Activated CD4-positive, alpha-beta T cell treated with anti-CD3 and anti-CD28 coated beads, Interleukin-2, amount 10 ng/mL, durations not matched to agents 24 days and 14 days (primary cell): ENCODE measurements at places on chromosomes 12 and 14. TPM values are rescaled to one million over a fixed set of nuclear protein-coding genes. Genes with fewer than 3 reads are reported as not detected.
A peak's percentile ranks its signal among the peaks of the same experiment; 100 is the strongest.

DNA sequence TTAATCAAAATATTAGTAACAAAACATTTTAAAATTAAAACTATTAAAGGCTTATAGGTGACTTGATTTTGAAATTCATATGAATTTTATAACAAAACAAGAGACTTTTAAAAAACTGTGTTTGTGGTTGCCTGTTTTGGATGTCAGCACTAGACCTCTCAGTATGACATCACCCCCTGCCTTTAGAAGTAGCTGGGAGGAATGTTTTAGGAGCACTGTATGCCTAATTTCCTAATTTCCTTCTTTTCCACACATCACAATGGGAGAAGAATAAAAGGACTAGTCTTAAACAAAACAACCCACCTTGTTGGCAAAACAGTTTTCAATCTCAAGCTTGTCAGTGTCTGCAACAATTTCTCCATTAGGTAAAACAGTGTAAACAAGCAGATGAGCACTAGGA lies 48.1 kb upstream of the PZP start:
- no peaks in the 10 kb centered on the region for H3K36me3 ChIP-seq
- H3K27me3 ChIP-seq, result peaks cover 20% of the 10 kb centered on the region
- no peak overlapping the region for H3K27ac ChIP-seq
- H3K4me1 ChIP-seq, result peaks cover 2% of the 10 kb centered on the region
- H3K4me3 ChIP-seq, result no peak overlapping the region
- DNase-seq, result no peak

DNA sequence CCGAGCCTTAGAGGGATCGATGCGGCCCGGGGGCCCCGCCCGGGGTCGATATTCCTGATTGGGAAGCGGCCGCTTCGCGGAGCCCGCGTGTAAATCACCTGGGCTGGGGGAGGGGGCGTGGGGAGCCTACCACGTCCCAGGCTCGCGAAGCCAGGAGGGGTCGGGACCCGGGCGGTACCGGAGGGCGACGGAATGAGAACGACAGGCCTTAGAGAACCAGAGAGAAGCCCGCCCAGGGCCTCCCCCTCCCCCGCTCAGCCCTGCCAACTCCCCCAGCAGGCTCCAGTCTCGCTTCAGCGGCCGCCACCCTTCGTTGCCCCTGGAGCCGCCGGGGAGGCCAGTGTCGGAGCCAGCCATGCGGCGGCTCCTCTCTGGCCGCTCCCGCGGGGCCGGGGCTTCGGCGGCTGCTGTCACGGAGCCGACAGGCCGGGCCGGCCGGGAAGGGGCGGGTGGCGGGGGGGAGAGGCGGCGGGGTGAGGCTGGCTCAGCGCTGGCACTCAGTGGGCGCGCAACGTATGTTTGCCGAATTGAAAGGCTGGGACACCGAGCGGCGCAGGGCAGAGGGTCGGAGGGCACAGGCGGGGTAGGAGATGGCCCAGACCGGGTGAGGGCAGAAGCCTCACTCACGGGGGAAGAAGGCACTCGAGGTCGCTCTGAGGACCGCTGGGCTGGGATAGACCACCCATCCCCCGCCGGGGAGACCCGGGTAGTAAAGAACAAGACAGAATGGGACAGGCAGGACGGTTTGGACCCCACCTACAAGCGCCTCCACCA lies 1.4 kb upstream of the DNAJC22 start:
- peak; percentile 68 for DNase-seq
- H3K27ac ChIP-seq, result no peak overlapping the region
- H3K4me3 ChIP-seq, result peak overlapping the region; percentile 84
- peaks cover 75% of the 10 kb centered on the region for H3K27me3 ChIP-seq

DNA sequence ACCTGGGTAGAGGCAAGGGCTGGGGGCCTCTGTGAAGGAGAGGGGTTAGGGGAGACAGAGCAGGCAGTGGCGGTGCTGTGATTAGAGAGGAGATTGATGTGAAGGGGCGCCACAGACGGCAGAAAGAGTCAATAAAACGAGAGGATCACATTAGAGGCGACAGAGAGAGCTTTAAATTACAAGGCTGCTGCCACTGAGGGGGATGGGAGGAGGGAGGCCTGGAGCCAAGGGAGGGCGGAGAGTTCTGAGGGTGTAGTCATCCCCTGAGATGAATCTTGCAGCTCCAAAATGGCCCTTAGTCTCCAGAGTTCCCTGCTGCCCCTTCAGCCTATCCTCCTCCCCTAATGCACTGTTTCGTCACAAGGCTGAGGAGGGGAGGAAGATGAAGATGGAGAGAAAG lies 12.8 kb downstream of the ZFHX2 start:
- H3K27me3 ChIP-seq, result no peaks in the 10 kb centered on the region
- H3K4me1 ChIP-seq, result peaks cover 6% of the 10 kb centered on the region
- H3K27ac ChIP-seq, result no peak overlapping the region
- no peaks in the 10 kb centered on the region for H3K36me3 ChIP-seq

DNA sequence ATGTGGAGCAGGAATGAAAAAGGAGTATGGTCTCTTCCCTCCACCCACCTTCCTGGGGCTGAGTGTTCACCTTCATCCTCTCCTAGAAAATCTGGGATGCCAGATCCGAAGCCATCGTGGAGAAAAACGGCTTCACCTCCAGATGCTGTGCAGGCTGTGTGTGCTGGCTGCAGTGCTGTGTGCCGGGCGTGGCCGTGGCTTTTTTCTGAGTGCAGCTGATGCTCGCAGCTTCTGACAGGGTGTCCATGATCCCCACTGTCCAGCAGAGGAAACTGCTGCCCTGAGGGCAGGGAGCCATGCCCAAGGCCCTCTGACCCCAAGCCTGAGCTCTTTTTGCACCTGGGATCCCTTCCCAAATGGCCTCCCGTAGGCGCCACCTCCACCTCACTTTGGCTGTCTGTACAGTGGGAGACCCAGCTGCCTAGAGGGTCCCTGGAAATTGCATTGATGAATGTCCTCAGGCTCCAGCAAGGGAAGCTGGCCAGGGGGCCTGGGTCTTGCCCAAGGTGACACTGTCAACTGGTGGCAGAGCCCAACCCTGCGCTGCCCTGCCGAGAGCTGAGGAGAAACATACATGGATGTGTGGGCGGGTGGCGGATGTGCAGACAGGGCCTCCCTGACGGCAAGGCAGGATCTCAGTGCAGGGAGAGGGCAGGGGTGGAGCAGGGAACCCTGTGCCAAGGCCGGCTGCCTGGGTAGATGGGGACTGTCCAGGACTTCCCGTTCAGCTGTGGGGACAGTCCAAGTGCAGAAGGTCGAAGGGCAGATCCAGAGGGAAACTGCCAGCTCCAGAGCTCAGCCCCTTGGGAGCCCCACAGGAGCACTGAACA lies 53.3 kb downstream of the BEGAIN start:
- H3K4me1 ChIP-seq, result peaks cover 3% of the 10 kb centered on the region
- H3K36me3 ChIP-seq, result no peaks in the 10 kb centered on the region
- H3K27me3 ChIP-seq, result no peaks in the 10 kb centered on the region
- no peak overlapping the region for H3K4me3 ChIP-seq
- no peak overlapping the region for H3K27ac ChIP-seq

- H3K4me1 ChIP-seq, result peaks cover 9% of the 10 kb centered on the region
- H3K36me3 ChIP-seq, result no peaks in the 10 kb centered on the region
- H3K4me3 ChIP-seq, result no peak overlapping the region
- peaks cover 25% of the 10 kb centered on the region for H3K27me3 ChIP-seq
- no peak for DNase-seq
Measured at GRCh38 chr12:1501001-1501400, 93.4 kb downstream of the FBXL14 start.

DNA sequence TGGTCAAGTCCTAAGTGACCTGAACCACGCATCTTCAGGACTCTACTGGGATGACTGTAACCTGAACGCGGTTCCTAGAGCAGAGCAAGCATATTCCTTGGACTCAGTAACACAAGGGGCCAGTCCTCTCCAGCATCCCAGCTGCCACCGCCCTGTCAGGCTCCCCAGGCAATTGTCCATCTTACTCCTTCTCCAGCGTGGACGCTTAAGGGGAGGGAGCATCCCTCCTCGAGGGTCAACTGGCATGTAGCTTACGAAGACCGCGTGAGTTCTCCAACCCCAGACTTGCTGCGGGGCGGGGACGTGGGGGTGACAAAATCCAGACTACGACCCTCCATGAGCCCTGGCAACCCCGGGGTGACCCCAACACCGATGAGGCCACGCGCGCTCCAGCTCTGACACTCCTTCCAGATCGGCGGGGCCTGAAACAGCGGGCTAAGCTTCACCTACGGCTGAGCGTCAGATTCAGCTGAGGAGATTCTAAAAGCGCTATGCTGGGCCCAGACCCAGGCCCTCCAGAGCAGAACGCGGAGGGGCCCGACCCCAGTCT lies 846 bp upstream of the MTHFD1 start:
- peak overlapping the region; percentile 99 for H3K4me3 ChIP-seq
- peaks cover 32% of the 10 kb centered on the region for H3K36me3 ChIP-seq
- H3K27me3 ChIP-seq, result peaks cover 2% of the 10 kb centered on the region
- DNase-seq, result no peak

DNA sequence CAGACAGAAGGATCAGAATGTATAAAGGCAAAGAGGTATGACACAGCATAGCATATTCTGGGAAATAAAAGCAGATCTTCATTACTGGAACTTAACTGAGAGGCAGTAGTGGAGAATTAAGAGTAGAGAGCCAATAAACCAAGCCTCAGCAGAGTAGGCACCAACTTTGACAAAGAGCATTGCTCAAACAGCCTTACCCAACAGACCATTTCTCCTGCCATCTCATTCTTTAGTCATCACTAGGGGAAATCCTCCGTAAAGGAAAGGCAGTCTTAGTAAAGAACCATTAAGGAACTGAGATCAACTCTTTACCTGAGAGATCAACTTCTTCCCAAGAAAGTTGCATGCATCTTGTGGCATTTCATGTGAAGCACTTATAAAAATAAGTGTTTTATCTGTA lies 36.6 kb downstream of the SENP1 start:
- H3K36me3 ChIP-seq, result peaks cover 52% of the 10 kb centered on the region
- H3K4me1 ChIP-seq, result peaks cover 5% of the 10 kb centered on the region
- no peak for DNase-seq
- H3K27me3 ChIP-seq, result no peaks in the 10 kb centered on the region

DBX2 gene
- not detected in 2 replicates for total RNA-seq

PITPNM2 gene
- 19.0 and 19.2 TPM in 2 replicates for total RNA-seq

HHIPL1 gene
- total RNA-seq, result not detected in 2 replicates

ZNF410 gene
- total RNA-seq, result 62.7 and 70.2 TPM in 2 replicates

KIF21A gene
- total RNA-seq, result 28.1 and 29.5 TPM in 2 replicates
